HCT116 (cell line): ENCODE measurements at places on chromosomes 3 and 15. TPM values are rescaled to one million over a fixed set of nuclear protein-coding genes. Genes with fewer than 3 reads are reported as not detected.

COL7A1 gene
- 11.4 TPM for total RNA-seq

CASR gene
- total RNA-seq = not detected

MYZAP gene
- 5.8 TPM for total RNA-seq

MUC20 gene
- 2.4 TPM for total RNA-seq

CCDC191 gene
- 4.1 TPM for total RNA-seq

SLC12A1 gene
- total RNA-seq = not detected

DPPA2 gene
- not detected for total RNA-seq

DNA sequence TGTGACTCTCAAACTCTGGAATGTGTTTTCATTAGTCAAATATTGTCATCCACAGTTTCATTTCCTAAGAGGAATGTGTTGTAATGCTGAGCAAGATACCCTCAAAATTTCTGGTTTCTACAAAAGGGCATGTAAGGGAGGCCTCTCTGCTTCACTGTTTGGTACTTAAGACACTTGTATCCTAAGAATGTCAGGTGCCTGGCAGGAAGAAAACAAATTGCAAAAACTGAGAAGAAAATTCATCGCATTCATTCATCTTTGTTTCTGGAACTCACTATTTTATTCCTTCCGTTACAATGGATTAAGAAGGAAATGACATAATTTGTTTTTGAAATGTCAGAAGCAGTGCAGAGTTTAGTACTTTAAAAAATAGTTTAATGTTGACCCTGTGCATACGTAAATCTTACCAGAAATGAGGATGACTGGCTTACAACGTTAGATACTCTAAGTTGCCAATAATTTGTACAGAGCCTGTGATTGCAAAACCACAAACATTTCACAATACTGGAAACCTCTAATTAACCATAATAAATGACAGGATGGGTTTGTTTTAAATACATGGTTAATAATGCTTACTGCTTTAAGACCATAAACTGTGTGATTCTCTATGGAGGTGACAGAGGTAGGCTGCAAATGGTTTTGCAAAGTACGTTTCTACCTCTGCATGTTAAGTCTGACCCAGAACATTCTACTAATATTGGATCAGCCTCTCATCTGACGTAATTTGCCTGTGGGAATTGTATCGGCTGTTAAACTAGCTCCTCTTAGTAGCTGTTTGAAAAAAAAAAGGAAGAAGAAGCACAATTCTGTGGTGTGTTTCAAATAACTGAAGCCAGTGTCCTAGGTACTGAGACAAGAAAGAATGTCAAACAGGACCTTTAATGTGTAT is 477.8 kb downstream of the RBMS3 start:
- no peaks in the 10 kb centered on the region for H3K36me3 ChIP-seq
- H3K4me3 ChIP-seq = no peak overlapping the region
- no peak overlapping the region for H3K27ac ChIP-seq
- DNase-seq = no peak
- H3K27me3 ChIP-seq = no peaks in the 10 kb centered on the region
- no peaks in the 10 kb centered on the region for H3K4me1 ChIP-seq

DNA sequence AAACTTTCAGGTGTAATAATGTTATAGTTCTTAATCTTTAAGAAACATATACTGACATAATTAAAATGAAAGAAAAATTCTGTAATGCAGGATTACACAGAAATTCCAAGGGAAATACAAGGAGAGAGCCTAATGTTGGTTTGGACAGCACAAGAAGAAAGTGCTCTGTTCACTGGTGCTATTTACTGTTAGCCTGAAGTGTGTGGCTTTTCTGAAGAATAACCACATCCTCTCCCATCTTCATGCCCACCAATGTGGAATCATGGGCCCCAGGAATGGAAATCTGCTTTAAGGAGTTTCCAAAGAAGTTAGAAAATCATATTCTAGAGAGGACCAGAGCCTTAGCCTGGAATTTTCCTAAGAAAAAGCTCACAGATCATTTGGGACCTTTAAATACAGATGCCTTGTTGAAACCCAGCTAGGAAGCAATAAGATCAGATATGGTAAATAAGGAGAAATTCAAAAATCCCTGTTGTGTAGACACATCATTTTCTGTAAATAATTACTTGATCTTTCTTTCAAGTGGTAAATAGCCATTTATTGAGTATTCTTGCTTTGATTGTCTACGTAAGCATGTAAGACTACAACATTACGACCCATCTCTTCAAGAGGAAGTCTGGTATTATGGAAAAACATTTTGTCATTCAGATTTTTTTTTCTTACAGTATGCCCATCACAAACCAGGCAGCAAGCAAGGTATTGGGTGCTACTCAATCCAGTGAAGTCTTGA is 10.3 kb upstream of the USP50 start:
- H3K4me1 ChIP-seq = no peaks in the 10 kb centered on the region
- H3K27ac ChIP-seq = no peak overlapping the region
- no peaks in the 10 kb centered on the region for H3K27me3 ChIP-seq

GRCh38 chr15:100034191-100034590 is 301.0 kb upstream of the LYSMD4 start:
- no peak overlapping the region for H3K27ac ChIP-seq
- H3K4me1 ChIP-seq = no peaks in the 10 kb centered on the region; the same call in 1 of the 2 replicates
- no peaks in the 10 kb centered on the region for H3K27me3 ChIP-seq
- H3K36me3 ChIP-seq = no peaks in the 10 kb centered on the region
- no peak overlapping the region for H3K4me3 ChIP-seq

GRCh38 chr3:134859341-134859740 is 64.3 kb downstream of the EPHB1 start:
- H3K27ac ChIP-seq = no peak overlapping the region
- H3K4me1 ChIP-seq = no peaks in the 10 kb centered on the region
- H3K4me3 ChIP-seq = no peak overlapping the region
- DNase-seq = no peak
- H3K36me3 ChIP-seq = no peaks in the 10 kb centered on the region

GRCh38 chr3:30476368-30477084 is 129.9 kb upstream of the TGFBR2 start:
- H3K36me3 ChIP-seq = no peaks in the 10 kb centered on the region
- H3K27me3 ChIP-seq = no peaks in the 10 kb centered on the region
- peak; percentile 28 for DNase-seq
- peaks cover 6% of the 10 kb centered on the region for H3K4me1 ChIP-seq

DNA sequence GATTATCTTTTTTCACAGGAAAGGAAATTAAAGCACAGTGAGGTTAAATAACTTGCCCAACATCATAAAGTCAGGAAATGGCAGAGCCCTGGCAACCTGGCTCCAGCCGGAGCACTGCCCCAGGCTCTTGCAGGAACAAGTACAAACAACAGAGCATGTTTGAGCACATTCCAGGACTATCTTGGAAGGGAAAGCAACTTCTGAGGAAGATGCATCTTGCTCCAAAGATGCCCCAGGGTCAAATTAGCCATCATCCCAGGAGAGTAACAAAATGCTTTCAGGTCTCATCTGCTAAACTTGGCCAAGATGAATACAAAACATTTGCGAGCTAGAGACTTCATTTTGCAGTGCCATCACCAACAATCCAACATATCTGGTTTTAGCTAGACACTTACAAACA is 162.4 kb upstream of the LRRN1 start:
- no peak overlapping the region for H3K4me3 ChIP-seq
- no peaks in the 10 kb centered on the region for H3K36me3 ChIP-seq
- no peaks in the 10 kb centered on the region for H3K4me1 ChIP-seq
- H3K27me3 ChIP-seq = no peaks in the 10 kb centered on the region
- DNase-seq = no peak
- no peak overlapping the region for H3K27ac ChIP-seq

DNA sequence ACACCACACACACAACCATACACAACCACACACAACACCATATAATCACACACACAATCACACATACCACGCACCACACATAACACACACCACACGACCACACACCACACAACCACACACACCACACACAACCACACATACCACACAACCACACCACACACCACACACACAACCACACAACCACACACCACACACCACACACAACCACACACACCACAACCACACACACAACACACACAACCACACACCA is 24.2 kb downstream of the CPN2 start:
- H3K36me3 ChIP-seq = no peaks in the 10 kb centered on the region
- no peak for DNase-seq
- H3K27me3 ChIP-seq = no peaks in the 10 kb centered on the region

DNA sequence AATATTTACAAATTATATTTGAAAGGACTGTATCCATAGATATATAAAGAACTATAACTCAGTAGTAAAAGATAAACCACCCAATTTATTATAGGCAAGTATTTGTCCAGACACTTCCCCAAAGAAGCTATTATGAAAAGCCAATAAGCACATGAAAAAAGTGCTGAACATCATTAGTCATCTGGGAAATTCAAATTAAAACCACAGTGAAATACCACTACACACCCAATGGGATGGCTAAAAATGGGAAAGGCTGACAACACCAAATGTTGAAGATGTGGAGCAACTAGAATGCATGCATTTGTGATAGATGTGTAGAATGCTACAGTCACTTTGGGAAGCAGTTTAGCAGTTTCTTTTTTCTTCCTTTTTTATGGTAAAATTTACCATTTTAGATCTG is 147.0 kb downstream of the PDE8A start:
- no peaks in the 10 kb centered on the region for H3K27me3 ChIP-seq
- DNase-seq = no peak
- no peak overlapping the region for H3K4me3 ChIP-seq

- no peak overlapping the region for H3K27ac ChIP-seq
- H3K4me1 ChIP-seq = no peaks in the 10 kb centered on the region
- H3K27me3 ChIP-seq = peaks cover 16% of the 10 kb centered on the region
- no peaks in the 10 kb centered on the region for H3K36me3 ChIP-seq
- no peak for DNase-seq
- H3K4me3 ChIP-seq = no peak overlapping the region
Observed at GRCh38 chr3:131704098-131704497, 201.3 kb upstream of the MRPL3 start.

GRCh38 chr3:183584914-183585280 is 29.4 kb upstream of the KLHL6 start:
- no peaks in the 10 kb centered on the region for H3K27me3 ChIP-seq
- H3K36me3 ChIP-seq = no peaks in the 10 kb centered on the region
- H3K27ac ChIP-seq = no peak overlapping the region
- no peak overlapping the region for H3K4me3 ChIP-seq

- H3K27me3 ChIP-seq = peaks cover 12% of the 10 kb centered on the region; the same call in 1 of the 2 replicates
- H3K36me3 ChIP-seq = no peaks in the 10 kb centered on the region
- H3K4me1 ChIP-seq = no peaks in the 10 kb centered on the region
- no peak overlapping the region for H3K4me3 ChIP-seq
- H3K27ac ChIP-seq = no peak overlapping the region
Observed at GRCh38 chr3:65338571-65338970, 650.8 kb upstream of the ADAMTS9 start.

DNA sequence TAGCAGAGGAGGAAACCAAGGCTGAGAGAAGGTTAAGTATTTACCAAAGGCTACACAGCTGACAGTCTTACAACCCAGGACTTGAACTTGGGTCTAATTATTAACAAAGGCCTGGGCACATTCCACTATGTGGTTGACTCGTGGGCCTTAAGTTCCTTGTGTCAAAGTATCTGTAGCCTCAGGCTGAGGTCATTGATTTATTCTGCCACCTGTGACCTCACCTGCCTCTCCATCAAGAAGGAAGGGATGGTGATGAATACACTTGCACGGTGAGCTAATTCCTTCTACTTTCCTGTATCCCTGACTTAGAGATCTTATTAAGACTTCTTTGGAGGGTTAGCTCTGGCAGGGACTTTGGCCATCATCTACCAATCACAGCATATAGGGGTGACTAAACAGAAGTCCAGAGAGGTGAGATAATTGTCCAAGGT is 19.9 kb upstream of the LRRC58 start:
- H3K36me3 ChIP-seq = no peaks in the 10 kb centered on the region
- DNase-seq = no peak
- H3K4me3 ChIP-seq = no peak overlapping the region

DNA sequence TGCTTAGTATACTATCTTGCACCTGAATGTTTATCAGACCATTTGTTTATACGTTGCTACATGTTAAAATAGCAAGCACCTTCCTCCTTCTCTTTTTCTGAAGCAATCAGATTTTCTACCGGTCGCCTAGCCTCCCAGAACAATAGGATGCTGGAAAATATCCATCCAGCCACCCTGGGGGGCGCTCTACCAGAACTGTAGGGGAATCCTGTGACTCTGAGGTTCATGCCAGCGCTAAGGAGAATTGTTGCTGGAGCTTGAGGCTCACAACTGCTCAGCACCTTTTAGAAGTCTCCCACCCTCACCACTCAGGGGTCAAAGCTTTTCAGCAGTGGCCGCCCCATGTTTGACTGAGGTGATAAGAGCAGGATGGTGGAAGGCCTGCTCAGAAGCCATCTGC is 27.5 kb downstream of the SQOR start:
- H3K27ac ChIP-seq = no peak overlapping the region
- H3K36me3 ChIP-seq = no peaks in the 10 kb centered on the region
- no peak overlapping the region for H3K4me3 ChIP-seq

- no peak for DNase-seq
- H3K36me3 ChIP-seq = no peaks in the 10 kb centered on the region
- H3K27me3 ChIP-seq = no peaks in the 10 kb centered on the region
- no peak overlapping the region for H3K4me3 ChIP-seq
- no peaks in the 10 kb centered on the region for H3K4me1 ChIP-seq
Observed at GRCh38 chr3:106232956-106233355, 364.1 kb upstream of the CBLB start.
